ENCODE measurements at places on chromosomes 13 and 19.

DNA sequence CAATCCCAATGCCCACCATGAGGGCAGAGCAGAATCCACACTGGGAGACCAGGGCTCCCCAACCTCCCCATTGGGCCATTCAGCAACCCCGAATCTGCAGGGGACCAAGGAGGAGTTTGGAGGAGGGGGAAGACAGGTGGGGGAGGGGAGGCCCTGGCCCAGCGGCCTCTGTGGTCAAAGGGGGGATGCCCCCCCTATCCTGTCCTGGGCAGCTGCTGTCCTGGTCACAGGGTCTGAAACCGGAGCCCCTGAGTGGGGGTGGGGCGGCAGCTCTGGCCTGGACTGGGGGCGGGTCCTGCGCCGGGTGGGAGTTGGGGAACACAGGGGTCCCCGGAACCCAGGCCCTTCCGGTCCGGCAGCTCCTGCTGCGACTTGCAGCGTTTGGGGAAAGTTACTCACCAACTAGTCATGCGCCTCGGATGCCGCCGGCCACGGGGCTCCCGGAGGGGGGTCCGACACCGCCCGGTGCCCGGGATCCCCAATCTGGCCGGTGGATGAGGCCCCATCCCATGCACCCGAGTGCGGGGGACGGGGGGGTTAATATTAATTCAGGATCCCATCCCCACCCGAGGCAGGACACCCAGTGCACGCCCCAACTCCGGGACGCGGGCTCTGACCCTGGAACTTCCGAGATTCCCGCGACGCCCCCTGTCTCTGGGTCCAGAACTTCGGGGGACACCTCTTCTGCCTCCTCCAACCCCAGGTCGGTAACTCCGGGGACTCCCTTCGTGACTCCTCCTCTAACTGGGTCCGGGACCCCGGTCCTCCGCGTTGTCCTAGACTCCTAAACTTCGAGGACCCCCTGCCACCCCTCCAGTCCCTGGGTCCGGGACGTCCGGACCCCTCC, 872 bp downstream of the HOMER3 start:
- DNase-seq: peak; percentile 77

DNA sequence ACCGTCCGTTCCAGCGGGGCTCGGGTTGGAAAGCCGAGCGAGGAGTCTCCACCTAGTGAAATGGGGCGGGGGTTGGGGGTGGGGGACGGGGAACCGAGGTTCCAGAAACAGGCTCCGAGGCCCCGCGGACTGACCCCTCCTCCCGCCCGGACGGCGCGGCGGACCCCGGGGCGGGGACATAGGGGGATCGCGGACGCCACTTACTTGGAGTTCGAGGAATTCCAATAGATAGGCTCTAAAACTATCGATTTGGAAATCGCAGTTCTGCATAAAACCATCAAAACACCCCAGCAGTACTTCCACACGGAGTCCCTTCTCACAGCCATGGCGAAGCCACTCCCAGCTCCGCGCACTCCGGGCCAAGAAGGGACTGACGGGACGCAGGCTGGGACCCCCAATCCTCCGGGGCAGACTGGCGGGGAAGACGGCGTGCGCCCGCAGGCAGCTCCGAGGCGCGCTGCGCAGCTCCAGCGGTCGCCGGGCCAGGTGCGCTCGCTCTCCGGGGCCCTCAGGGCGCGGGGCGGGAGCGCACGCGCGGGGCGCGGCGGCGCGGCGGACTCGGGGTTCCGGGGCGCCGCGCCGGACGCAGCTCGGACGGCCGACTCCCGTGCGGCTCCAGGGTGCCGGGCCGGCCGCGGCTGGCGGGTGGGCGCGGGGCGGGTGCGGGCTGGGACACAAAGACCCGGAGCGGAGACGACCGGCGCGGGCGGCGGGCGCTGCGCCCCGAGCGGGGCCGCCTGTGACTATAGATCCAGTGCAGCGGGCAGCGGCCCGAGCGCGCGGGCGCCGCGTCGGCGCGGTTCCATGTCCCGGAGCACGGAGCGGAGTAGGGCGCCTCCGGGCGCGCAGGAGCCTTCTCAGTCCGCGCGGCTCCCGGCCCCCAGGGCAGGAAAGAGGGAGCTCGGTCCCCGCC, 567 bp downstream of the EFNB2 start:
- DNase-seq: peak; percentile 37

- peak; percentile 68 for DNase-seq
Measured at GRCh38 chr13:81184556-81185265, 843.8 kb upstream of the SPRY2 start.

DNA sequence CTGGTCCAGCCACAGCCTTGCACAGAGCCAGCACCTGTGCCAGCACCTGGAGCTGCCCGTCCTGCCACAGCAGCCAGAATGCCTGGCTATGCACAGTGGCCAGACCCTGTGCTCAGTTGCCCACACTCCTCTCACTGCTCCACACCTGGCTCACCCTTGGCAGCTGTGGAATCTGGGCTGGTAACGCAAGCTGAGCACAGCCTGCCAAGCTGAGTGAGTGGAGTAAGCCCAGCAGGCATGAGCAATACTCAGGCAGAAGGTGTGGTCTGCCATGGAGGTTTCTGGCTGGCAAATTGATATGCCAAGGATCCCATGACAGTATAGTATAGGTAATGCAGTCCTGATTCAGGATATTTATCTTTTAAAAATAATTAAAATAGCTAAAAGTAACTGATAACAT, 122.2 kb downstream of the PCDH9 start:
- no peak for DNase-seq

DNA sequence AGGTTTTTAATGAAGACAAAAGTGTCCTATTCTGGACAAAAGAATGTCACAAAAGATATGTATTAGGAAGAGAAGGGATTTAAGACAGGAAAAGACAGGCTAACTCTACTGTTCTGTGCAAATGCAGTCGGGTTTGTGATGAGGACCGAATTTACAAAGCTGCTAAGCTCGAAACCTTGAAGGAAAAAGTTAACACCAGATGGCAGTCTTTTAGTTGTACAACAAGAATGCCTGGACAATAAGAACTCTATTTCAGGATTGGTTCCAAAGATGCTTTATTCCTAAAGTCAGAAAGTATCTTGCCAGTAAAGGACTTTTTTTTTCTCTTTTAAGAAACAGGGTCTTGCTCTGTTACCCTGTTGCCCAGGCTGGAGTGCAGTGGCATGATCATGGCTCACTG, 51.1 kb downstream of the HS6ST3 start:
- peak; percentile 46 for DNase-seq

GRCh38 chr19:41939861-41940730, 11.8 kb upstream of the ERFL start:
- DNase-seq: peak; percentile 41

GRCh38 chr19:463483-464207, 2.8 kb upstream of the SHC2 start:
- no peak for DNase-seq

DNA sequence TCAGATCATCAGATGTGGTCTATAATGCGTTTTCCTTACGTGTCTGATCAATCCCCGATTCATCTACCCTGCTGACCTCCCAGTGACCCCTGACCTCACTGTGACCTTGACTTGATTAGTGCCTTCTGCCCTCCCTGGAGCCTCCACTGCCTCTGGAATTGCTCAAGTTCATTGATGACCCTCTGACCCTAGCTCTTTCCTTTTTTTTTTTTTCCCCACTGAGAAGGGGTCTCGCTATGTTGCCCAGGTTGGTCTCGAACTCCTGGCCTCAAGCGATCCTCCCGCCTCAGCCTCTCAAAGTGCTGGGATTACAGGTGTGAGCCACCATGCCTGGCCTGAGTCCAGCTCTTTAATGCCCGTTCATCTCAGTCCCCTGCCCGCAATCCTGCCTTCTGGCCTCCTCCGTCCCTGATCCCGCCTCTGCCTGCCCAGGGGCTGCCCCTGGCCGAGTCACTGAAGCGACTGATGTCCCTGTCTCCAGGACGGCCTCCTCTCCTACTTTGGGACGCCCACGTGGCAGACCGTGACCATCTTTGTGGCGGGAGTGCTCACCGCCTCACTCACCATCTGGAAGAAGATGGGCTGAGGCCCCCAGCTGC, 4.0 kb upstream of the FTL start:
- DNase-seq: peak; percentile 8

GRCh38 chr13:50071379-50071778, 56.1 kb downstream of the KCNRG start:
- DNase-seq: no peak

- no peak for DNase-seq
Measured at GRCh38 chr19:35327642-35328041, 1.3 kb upstream of the CD22 start.

DNA sequence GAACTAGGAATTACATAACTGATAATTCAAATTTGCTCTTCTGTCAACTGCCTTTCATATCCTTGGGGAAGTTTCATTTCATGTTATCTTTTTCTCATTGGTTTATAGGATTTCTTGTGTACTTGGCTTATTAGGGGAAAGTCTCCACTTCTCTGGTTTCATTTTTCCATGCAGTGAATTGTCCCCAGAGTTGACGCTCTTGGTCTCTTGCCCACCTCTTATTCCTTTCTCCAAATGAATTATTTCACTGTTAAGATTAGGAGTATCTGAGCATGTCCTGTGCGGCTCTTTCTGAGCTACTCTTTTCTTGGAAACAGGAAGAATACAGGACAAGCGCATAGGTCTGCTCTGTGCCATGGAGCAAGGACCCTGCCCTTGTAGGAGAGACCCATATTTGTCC, 104.8 kb downstream of the POSTN start:
- DNase-seq: no peak

DNA sequence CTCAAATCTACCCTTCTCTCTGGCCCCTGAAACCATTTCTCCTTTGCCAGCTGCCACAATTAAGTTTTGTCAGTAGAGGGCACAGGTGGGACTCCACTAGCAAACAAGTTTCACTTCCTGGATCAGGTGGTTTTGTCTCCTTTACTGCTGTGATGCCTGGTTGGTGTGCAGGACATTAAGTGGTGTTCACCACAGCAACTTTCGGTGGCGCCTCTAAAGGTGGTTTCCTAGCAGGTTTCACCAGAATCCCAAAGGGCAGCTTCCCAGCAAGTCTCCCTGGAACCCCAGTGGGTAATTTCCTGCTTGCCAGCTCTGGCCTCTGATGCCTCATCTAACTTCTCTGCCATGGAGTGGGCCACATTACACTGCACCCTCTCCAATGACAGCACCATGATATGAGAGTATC, 16.6 kb downstream of the MED4 start:
- DNase-seq: peak; percentile 20

GRCh38 chr13:78608688-78609463, 5.5 kb upstream of the POU4F1 start:
- peak; percentile 36 for DNase-seq

DNA sequence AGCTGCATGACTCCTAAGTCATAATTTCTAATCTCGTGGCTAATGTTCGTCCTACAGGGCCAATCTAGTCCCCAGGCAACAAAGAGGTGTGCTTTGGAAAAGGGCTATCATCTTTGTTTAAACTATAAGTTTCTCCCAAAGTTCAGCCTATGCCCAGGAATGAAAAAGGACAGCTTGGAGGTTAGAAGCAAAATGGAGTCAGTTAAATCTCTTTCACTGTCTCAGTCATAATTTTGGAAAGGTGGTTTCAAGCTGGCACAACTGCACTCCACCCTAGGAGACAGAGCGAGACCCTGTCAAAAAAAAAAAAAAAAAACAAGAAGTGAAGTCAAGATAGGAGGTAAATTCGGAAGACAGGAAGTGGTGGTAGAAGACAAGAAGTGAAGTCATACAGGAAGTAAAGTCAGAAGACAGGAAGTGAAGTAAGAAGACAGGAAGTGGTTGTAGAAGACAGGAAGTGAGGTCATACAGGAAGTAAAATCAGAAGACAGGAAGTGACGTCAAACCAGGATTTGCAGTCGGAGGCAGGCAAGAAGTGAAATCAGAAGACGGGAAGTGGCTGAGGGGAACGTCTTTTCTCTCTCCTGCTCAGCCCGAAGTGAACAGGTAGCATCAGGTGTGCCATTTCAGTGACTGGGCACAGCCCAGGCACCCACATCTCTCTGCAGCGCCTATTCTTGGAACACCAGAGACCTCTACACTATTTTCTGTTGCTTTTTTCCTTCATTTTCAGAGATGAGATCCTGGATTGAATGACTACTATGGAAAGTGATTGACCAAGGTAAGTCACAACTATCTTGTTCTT, 32.2 kb downstream of the GP6 start:
- no peak for DNase-seq

DNA sequence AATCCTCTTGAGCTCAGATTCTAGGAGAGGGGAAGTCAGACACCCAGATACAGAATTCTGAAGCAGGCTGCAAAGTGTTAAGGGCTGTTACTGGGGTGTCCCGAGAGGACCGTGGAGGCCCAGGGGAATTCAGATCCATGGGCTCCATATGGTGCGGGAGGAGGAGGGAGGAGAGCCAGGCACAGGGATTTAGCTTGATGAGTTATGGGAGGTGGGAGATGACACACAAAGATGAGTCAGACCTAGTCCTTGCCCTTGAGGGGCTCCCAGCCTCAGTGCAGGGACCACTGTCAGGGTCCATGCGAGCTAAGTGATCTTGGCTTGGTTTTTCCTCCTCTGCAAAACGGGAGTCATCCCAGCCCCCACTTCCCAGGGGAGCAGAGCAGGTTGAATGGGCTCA, 14.4 kb upstream of the GIPR start:
- DNase-seq: peak; percentile 33

GRCh38 chr19:9453953-9454352, 18.6 kb upstream of the ZNF266 start:
- no peak for DNase-seq

- DNase-seq: no peak
Measured at GRCh38 chr13:25756912-25757311, 294.9 kb downstream of the SHISA2 start.

DNA sequence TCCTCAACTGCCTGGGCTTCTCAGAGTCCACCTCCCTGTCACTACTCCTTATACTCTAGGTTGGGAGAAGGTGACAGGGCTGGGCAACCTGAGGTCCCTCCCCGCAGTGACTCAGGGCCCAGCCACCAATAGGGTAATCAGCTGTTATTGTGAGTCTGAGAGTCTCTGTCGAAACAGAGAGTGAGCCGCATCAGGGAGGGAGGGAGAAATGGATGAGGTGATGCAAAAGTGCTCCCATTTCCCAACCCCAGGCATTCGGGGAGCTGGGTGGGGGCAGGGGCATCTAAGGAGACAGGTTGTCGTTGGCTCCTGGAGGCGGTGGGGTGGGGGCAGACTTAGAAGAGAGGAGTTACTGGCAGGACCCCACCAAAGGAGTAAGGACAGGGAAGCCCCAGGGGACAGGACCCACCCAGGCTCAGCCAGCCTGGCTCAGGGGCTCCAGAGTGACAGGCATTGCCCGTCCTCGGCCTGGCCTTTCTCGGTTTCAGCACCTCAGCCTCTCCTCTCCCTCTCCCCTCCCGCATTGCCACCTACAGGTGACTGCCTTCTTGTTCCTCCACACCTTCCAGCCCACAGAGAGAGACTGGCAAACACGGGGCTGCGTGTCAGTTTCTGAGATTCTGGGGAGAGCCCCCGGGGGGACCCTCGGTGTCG, at the start of gene DMKN:
Gene DMKN, minus strand, starts transcription at position 22 of the 654 bp plus-strand sequence. CDS start 174 bp downstream, outside the sequence.
- peak; percentile 65 for DNase-seq

GRCh38 chr13:40537146-40537895, 129.1 kb downstream of the FOXO1 start:
- no peak for DNase-seq

DNA sequence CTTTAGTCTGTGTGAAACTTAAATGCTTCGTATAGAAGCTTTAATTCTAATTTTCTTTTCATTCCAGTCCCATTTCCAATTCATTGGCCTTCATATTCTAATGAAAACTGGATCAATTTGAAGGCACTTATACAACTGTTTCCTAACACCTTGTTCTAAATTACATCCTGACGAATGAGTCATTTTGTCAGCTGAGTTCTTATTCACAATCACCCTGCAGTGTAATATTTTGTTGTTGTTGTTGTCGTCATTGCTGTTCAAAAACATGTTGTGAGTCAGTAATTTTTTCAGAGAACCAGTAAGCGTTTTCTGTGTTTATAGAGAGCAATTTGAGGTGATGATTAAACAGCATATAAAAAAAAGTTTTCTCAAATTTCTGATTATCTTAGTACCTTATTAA, 290.0 kb downstream of the PCDH9 start:
- DNase-seq: peak; percentile 24

- peak; percentile 60 for DNase-seq
Measured at GRCh38 chr19:51398096-51398704, 7.8 kb upstream of the C19orf84 start.
